NCI-H1694 treated with DMSO at 0.1 percent for 48 hours (cell line): ENCODE measurements at places on chromosomes 2 and 18.
A peak's percentile ranks its signal among the peaks of the same experiment; 100 is the strongest.

- DNase-seq, result no peak
These were observed 39.5 kb upstream of the DYNAP start for GRCh38 chr18:54551590-54551989.

DNA sequence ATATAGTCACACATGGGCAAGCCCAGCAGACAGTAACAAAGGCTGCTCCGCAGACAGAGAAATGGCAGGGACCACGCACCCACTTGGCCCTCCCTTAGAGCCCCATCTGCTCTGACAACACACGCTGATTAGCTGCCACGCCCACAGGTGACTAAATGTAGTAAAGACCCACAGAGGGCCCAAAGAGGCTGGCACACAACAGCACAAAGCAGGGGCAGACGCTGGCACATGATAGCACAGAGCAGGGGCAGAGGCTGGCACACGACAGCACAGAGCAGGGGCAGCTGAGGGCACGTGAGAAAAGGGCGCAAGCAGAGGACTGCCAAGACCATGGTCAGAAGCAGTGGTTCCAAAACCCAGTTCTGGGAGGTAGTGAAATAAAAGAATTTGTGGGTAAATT is 10.6 kb downstream of the AFG3L2 start:
- DNase-seq, result no peak

DNA sequence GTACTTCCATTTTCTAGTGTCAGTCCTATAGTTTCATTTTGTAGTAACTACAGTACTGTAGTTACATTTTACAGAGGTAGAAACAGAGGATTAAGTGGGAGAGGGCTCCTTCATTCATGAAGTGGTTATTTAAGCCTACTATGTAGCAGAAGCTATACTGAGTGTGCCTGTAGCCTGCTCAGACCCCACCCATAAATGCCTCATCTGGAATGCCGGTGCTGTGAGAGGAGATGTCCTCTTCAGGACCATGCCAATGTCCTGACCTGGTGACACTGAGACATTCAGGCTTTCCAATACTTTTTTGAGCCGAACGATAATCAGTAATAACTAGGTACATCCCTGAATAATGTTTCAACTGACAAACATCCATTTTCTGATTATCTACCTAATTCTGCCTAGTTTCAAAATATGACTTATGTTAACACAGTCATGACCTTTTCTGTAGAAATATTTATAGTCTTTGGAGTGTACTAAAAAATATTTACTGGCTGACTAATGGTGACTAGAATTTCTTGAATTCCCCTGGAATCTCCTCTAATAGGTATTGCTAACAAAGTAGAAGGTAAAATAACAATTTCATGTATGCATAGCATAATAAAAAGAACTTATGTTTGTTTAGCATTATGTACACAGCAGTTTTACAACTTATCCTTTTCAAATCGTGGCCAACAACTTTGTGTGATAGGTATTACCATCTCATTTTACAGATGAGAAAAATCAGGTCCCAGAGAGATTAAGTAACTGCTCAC is 10.2 kb upstream of the ARHGAP28 start:
- no peak for DNase-seq

DNA sequence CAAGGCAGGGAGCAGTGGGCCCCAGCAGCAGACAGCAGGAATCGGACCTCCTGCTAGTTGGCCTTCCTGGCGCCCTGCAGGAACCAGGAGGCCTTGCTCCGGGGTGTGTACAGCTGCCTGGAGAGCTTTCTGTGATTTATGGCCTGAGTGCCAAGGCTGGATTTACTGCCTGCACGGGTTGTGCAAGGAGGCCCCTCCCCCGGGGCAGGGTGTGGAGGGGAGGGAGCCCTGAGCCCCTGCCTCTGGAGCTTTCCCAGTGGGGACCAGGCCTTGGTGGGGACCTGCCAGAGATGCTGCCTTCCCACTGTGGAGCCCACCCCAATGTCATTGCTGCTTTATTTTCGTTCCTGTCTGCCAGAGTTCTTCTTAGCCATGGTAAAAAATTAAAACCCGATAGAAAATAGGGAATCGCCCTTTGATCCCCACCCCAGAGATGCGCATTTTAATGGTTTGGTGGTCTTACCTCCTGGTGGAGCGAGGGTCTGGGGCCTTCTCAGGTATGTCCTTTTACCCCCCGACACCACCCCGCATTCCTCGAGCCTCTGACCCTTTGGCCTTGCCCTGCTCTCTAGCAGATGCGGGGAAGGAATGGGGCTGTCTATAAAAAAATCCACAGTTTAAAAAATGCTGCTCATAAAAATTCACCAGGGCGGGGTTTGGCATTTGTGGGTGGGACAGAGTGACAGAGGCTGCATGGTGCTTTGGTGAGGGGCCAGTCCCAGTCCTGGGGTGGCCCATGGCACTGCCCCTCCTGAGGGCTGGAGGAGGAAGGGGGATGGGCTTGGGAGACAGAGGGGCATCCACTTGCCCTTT is 6.9 kb upstream of the RALB start:
- no peak for DNase-seq

- DNase-seq, result no peak
These were observed 768.2 kb upstream of the ACVR2A start for GRCh38 chr2:147076634-147077033.

GRCh38 chr2:30305235-30305634 is 73.9 kb downstream of the LBH start:
- DNase-seq, result no peak

GRCh38 chr2:10242451-10242850 is 60.3 kb upstream of the HPCAL1 start:
- no peak for DNase-seq

DNA sequence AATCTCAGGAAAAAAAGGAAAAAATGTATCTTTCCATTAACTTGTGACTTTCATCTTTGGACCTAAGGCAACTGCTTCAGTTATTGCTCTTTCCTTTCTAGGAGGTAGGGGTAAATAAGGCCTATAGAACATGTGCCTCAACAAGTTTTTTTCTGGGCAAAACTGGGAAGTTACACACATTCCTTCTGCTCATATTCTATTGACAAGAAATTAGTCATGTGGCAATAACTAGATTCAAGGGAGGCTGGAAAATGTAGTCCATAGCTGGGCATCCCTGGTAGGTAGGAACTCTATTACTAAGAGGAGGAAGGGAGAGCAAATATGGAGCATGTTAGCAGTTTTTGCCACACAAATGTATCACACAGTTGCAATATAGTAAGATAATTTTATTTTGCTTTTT is 37.7 kb upstream of the NEMP2 start:
- DNase-seq, result no peak

DNA sequence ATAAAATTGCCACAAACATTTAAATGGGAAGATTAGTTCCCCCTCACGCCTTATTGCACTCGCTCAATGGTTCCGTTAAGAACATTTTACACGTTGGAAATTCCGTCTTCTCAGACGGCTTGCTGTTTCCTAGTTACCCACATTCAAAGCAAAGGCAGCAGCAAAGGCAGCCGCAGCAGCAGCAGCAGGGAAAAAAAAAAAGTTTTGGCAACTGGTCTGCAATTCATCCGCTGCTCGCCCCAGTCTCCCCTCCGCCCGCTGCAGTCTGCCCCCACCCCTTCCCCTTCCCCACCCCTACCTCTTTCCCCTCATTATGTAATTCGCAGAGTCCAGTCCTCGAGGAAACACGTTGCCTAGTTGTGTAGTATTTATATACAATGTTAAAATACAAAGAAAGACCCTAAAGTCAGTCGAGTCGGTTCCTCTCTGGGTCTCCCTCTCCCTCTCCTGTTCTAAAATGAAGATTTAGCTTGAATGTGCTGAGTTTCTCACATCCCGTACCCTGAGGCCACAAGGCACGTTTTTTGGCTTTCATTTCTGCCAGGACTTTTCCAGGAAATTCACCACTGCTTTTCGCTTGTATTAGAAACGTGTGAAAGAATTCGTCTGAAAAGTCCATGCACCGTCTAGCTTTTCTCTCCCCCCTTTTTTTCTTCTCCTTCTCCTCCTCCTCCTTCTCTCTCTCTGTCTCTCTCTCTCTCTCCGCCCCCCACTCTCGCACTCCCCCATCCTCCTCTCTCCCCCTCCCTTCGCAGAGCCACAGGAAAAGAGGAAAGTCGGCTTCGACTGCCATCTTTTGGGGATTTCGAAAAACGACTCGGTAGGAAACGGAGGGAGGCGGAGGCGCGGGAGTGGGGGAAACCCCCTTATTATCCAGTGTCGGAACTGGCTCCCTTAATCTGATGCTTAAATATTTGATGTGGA is 140.0 kb downstream of the MEIS1 start:
- DNase-seq, result peak; percentile 84

- no peak for DNase-seq
These were observed 2.8 kb upstream of the EFR3B start for GRCh38 chr2:25039126-25039525.

GRCh38 chr2:207967121-207967520 is 58.2 kb downstream of the PLEKHM3 start:
- DNase-seq, result no peak
